Lung microvascular endothelial cell (primary cell): ENCODE measurements at places on chromosomes 11 and 22. TPM values are rescaled to one million over a fixed set of nuclear protein-coding genes. Genes with fewer than 3 reads are reported as not detected.
A peak's percentile ranks its signal among the peaks of the same experiment; 100 is the strongest.

DNA sequence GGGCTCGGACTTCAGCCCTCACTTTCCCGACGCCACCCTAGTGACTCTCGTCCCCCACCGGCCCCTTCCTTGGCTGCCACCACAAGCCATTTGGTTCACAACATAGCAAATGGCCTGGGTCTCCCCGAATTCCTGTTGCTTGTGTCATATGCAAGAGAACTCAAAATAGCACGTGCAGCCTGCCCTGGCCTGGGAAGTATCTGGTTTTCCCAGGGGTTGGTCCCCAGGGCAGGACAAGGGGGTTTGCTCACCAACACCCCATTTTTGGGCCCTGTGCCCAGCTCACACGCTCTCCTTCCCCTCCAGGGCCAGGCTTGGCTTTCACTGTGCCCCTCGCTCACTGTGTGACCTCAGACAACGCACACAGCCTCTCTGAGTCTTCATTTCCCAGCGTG lies 12.8 kb upstream of the TPCN2 start:
- no peak for DNase-seq

The OR8G5 gene
- not detected in 2 replicates for total RNA-seq

GRCh38 chr11:57307666-57308270 lies 17.0 kb downstream of the TNKS1BP1 start:
- no peak for DNase-seq

GRCh38 chr11:57379732-57380131 lies 1.2 kb downstream of the PRG3 start:
- DNase-seq, result peak; percentile 36

GRCh38 chr11:117281869-117282268 lies 9.3 kb upstream of the BACE1-AS start:
- no peak for DNase-seq

- no peak for DNase-seq
These were observed 95.6 kb downstream of the LDLRAD3 start for GRCh38 chr11:36039471-36039870.

The TNNT3 gene
- total RNA-seq, result not detected in 2 replicates

DNA sequence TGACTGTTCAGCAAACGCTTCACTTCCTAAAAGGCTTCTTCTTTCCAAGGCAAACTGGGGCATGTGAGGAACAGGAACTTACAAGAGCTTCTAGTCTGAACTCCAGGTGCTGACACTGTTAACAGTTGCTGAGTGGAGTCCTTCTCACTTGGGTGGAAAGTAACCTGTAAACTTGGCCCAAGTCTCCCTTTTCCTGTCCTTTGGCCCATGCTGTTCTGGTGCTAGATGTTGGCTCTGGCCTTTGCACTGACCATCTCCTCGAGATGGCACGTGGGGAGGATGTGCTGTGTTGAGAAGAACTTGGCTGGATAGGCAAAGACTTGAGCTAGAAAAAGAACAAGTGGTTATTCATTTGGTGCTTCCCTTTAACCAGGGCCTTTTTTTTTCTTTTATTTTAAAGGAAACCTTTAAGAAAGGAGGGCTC lies 53.6 kb downstream of the PTPRJ start:
- DNase-seq, result no peak

DNA sequence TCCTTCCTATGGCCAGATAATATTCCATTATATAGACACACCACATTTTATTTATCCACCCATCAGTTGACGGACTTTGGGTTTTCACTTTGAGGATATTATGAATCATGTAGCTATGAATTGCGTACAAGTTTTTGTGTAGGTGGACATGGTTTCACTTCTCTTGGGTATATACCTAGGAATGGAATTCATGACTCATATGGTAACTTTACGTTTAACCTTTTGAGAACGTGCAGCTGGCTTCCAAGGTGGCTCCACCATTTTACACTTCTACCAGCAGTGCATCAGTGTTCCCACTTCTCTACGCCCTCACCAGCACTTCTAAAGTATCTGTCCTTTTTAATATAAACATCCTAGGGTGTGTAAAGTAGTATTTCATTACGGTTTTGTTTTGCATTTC lies 112.0 kb downstream of the PLEKHA7 start:
- peak; percentile 14 for DNase-seq

The CARD18 gene
- total RNA-seq, result not detected in 2 replicates

The MFRP gene
- total RNA-seq, result under 0.01 TPM in 1 of 2 replicates, not detected in the other

The GNG3 gene
- total RNA-seq, result not detected in 2 replicates

The TRIM49C gene
- not detected in 2 replicates for total RNA-seq

- no peak for DNase-seq
These were observed 18.0 kb downstream of the TP53AIP1 start for GRCh38 chr11:128924510-128925249.

DNA sequence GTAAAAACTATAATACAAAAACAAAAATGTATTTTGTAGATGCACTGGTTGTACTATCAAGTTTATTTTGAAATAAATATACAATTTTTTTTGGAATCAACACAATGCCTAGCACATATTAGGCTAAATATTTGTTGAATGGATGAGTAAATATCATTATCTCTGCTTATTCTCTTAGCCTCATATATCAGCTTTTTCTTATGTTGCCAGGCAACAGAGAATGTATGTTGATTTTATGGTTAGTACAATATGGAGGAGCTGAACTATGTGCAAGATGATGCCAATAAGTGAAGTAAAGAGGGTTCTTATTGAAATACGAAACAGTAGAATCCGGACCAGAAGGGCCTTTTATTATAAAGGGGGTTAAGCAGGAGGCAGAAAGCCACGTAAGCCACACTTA lies 94.9 kb downstream of the FAR1 start:
- no peak for DNase-seq

DNA sequence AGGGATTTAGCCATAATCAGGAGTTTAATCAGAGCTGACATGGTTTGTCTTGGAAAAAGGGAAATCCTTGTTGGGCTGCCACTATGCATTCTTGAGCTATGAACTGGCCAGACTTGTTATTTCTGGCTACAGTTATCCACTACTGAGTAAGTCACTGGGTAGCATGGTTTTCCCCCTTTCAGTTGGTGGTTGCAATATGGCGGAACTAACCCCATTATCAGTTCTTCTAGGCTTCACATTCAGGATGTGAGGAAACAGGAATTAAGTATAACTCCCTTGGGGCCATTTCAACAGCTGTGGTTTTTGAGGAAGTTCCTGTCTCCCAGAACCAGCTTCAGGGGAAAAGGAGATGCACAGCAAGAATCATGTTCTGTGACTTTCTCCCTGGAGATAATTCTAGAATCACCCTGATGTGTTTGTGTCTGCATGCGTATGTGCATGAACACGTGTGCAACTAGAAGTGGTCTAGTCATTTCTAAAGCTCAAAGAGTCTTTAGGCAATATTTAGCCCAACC lies 103.0 kb upstream of the CD44 start:
- DNase-seq, result peak; percentile 91

GRCh38 chr11:31943056-31943780 lies 132.1 kb upstream of the PAX6 start:
- no peak for DNase-seq

The SYCE3 gene
- total RNA-seq, result not detected in 2 replicates
